ENCODE measurements at places on chromosomes 5 and 9.

DNA sequence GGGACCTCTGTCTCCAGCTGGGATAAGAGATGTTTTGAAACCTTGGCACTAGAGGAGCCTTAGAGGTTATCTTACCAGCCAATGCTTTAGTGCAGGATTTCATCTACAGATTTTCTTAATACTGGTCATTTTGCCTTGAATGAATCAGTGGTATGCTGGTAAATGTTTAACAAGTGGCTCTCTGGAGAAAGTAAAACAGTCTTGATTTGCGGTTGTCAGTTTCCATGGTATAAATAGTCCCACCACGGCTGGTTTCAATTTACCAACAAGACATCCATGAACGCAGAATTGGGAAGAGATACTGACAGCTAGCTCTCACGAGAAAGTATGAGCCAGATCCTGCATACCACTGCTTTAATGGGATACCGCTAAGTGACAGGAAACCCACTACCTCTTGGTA lies 56.7 kb upstream of the CXCL14 start:
- DNase-seq = no peak

GRCh38 chr9:38251036-38251860 lies 141.3 kb upstream of the ALDH1B1 start:
- no peak for DNase-seq

DNA sequence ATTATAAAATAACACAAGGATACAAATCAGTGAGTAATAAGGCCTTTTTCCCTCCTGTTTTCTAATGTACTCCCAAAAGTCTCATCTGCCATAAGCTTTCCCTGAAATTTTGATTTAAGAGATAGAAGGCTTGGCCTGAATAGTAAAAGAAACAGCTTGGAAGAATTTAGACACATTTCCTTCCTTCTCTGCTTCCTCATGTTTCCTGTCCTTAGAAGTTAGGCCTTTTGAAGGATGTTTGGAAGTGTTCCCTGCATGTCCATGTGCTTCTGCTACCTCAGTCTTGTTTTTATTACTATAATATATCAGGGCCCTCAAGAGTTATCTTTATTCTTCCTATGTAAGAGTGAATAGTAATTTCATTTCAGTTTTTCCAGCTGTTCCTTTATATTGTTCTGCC lies 242.7 kb downstream of the DEPDC1B start:
- DNase-seq = no peak

DNA sequence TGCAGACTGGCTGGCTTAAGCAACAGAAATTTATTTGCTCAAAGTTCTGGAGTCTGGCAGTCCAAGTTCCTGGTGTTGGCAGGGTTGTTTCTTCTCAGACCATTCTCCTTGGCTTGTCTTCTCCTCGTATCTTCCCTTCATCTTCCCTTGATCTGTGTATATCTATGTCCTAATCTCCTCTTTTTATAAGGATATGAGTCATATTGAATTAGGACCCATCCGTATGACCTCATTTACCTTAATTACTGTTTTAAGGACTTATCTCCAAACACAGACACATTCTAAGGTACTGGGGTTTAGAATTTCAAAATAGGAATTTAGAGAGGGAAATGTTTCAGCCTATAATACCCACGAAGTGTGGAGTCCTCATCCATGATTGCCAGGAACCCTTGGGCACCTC lies 13.1 kb upstream of the LPAR1 start:
- DNase-seq = no peak

DNA sequence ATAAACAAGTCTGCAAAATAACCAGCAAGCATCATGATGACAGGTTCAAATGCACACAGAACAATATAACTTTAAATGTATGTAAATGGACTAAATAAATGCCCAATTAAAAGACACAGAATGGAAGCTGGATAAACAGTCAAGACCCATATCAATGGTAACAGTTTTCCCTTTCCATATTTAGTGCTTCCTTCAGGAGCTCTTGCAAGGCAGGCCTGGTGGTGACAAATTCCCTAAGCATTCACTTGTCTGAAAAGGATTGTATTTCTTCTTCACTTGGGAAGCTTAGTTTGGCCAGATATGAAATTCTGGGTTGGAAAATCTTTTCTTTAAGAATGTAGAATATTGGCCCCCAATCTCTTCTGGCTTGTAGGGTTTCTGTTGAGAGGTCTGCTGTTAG lies 120.2 kb upstream of the RASA1 start:
- DNase-seq = no peak

- DNase-seq = no peak
Observed at GRCh38 chr5:168728546-168729211, 149.5 kb upstream of the PANK3 start.

- DNase-seq = no peak
Observed at GRCh38 chr5:134521841-134522240, 3.6 kb upstream of the JADE2 start.

- no peak for DNase-seq
Observed at GRCh38 chr9:76634356-76635054, 129.7 kb upstream of the PCA3 start.

GRCh38 chr5:14035859-14036503 lies 91.5 kb upstream of the DNAH5 start:
- no peak for DNase-seq

DNA sequence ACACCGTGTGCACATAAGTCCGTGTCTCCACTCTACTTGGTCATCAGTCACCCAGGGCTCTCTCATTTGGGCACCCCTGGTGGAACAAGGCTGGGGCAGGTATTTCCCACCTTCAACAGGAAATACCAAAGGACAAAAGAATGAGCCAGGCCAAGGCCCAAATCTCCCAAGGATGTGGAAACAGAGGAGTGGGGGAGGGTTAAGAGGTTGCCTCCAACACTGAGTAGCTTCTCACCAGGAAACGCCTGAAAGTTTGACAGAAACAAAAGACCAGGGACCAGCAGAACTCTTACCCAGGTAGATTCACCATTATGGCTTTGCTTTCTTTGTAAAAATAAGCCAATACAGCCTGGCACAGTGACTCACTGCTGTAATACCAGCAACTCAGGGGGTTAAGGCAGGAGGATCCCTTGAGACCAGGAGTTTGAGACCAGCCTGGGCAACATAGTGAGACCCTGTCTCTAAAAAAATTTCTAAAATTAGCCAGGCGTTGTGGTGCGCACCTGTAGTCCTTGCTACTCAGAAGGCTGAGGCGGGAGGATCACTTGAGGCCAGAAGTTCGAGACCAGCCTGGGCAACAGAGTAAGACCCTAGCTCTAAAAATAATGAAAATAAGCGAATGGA lies 12.7 kb downstream of the SLC1A3 start:
- DNase-seq = no peak

DNA sequence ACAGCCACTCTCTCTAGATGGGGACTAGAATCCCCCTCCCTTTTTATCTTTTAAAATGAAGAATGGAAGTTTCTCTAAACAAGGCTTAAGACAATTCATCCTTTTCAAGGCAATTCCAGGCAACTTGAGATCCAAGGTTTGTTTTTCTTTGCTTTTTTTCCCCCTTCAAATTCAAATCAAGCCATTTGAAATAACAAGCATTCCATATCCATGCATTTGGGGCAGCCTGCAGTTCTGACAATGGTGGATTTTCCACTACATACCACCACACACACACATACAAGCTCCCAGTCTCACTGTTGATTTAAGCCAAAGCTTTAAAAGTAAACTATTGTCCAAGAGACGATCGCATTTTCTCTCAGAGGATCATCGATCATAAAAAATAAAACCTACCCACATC lies 424 bp downstream of the INSYN2B start:
- no peak for DNase-seq

DNA sequence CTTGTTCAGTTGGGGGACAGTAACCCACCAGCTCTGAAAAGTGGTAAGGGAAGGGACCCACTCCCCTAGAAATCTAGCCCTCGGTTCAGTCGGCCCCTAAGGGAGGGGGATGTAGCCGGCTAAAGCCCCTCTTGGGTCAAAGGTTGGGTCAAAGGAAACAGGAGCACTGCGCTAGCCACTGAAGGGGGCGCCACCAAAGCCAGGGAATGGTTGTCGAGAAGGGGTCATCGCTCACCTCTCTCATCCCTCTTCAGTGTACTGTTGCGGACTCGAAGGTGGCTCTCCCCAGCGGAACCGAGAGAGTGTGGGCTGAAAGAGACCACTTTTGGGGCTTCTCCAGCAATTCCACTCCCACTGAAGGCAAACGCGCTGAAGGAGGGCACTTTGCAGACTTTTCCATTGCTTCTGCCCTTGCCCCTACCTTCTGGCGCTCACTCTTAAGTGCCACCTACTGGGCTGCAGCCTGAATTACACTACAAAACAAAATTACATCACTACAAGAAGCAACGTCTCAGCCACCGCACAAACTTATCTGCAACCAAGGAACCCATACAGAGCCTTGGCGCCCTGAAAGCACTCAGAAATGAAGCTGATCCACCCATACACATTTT lies 396.9 kb downstream of the PDE4D start:
- DNase-seq = no peak

GRCh38 chr9:129170229-129170628 lies 7.8 kb downstream of the IER5L start:
- no peak for DNase-seq

DNA sequence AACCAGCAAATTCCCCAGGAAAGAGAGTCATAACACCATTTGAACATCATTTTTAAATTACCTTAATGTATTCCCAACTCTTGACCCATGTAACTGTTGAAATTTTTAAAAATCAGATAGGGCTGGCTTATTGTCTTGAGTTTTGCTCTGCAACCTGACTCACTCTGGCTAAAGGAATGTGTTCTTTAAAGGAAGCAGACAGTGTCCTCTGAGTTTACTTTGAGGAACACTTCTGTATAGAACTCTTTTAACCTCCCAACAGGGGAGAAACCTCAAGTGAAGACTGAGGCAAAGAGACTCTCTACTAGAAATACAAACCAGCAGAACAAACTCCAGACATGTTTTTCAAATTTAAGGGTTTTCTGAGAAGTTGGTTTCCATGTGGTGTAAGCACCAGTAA lies 248.9 kb downstream of the CWC27 start:
- DNase-seq = no peak

GRCh38 chr5:21219251-21219650 lies 1231.3 kb upstream of the CDH18 start:
- no peak for DNase-seq

- no peak for DNase-seq
Observed at GRCh38 chr5:64532212-64532611, 26.4 kb downstream of the RGS7BP start.

DNA sequence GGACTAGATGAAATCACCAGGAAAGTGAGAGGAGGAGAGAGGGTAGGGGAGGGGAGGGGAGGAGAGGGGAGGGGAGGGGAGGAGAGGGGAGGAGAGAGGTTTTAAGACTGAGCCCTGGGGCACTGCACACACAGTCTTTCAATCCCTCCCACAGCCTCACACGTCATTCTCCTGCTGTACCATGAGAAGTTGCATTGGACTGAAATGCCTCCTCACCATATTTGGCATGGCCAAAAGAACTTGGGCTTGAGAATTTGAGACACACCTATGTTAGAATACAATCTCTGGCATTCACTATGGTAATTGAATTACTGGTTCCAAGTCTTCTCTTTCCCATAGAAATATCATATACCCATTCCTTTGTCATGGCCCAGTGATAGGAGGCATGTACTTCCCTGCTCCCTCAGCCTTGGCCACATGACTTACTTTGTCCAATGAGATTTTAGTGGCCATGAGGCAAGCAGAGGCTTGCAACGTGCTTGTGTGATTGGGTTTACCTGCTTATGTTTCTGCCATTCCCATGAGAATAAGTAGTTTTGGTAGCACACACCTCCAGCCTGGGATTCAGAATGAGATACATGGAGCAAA lies 133.3 kb upstream of the SMARCA2 start:
- no peak for DNase-seq

DNA sequence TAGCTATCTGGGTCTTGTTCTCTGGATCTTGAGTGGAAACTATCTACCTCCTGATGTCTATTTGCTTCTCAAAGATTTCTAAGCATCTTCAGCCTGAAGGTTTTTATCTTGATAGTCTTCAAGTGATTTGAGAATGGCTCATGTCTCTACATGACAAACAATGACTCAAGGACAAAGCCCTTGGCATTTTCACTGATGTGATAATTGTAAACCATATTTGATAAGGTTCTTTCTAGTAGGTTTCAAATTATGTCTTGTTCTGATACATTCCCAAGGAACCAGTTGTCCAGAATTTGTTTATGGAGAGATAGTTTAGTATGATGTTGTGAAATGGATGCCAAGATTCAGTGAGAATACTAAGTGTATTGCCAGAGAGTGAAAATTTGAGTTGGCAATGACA lies 1079.3 kb upstream of the CDH9 start:
- DNase-seq = no peak

DNA sequence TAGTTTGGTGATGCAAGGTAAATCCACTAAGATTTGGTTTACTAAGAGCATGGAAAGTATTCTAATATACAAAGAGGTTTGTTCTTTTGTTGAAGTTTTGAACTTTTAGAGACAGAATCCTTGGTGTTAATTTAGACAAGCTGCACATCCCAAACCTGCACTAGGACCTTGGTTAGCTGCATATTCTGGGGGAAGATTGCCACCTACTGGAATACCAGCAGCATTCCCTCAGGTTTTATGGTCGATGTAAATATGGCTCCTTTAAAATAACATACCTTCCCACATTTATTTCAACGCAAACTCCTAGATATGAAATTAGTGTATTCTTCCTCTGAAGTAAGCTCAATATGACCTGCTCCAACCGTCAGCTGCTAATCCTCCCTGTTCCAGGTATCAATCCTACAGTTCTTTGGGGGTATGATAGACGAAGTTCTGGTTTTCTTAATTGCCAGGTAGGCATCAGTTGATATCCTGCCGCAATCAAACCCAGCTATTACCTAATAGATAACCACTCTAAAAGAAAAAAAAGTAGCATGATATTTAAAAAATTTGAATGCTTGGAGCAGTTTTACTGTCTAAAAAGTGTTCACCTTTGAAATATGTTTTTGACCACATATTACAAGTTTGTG lies 624.1 kb downstream of the ISL1 start:
- no peak for DNase-seq

DNA sequence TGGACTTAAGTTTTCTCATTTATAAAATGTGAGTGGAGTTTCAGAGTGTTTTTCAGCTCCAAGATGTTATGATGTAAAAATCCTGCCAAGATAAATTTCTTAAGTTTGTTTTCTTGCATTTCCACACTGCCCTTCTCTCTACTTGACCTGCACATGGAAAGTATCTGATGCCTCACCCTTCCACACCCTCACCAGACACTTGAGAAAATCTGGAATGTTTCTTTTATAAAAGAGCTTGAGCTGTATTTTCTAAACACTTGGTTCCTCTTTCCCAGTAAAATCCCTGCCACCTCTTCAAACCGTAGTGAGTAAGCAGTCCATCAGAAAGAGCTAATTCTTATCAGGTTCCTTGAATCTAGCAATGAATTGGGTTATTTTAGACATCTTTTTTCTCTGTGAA lies 42.9 kb downstream of the FOXD1 start:
- DNase-seq = no peak

GRCh38 chr5:149887622-149888183 lies 56.9 kb downstream of the PDE6A start:
- no peak for DNase-seq

DNA sequence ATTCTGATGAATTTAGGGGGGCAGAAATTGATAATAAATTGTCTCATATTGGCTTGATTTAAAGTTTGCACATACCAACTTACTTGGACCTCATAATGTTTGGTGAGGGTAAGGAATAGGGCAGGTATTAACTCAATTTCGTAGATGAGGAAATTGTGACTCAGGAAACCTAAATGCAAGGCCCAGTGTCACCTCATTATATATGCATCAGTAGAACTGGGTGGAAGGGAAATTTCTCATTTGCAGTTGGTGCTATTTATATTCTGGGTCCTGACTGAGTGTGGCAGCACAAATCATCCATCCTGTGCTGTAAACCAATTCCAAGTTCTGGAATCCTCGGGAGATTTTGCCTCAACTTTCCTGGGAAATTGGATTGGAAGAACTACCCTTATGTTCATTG lies 103.0 kb downstream of the SPATA31D1 start:
- no peak for DNase-seq

- DNase-seq = no peak
Observed at GRCh38 chr5:180982008-180982741, 6.5 kb upstream of the BTNL3 start.

All from left forelimb (tissue), 1 donor.